Right renal pelvis (tissue), 4 donors: ENCODE measurements at places on chromosomes 16 and 17. TPM values are rescaled to one million over a fixed set of nuclear protein-coding genes. Genes with fewer than 3 reads are reported as not detected.

ATP1B2 gene
- polyA plus RNA-seq: 18.6 TPM

PYY gene
- polyA plus RNA-seq: 0.29 TPM

PPL gene
- polyA plus RNA-seq: 27.8 TPM

SAP30BP gene
- polyA plus RNA-seq: 99.9 TPM

DCTN5 gene
- 75.5 TPM for polyA plus RNA-seq

NDUFB10 gene
- 128 TPM for polyA plus RNA-seq

SRL gene
- polyA plus RNA-seq: 1.2 TPM

TMEM100 gene
- polyA plus RNA-seq: 60.7 TPM
